Cortex of kidney (tissue), 1 donor: ENCODE measurements at places on chromosomes 13 and 19.

DNA sequence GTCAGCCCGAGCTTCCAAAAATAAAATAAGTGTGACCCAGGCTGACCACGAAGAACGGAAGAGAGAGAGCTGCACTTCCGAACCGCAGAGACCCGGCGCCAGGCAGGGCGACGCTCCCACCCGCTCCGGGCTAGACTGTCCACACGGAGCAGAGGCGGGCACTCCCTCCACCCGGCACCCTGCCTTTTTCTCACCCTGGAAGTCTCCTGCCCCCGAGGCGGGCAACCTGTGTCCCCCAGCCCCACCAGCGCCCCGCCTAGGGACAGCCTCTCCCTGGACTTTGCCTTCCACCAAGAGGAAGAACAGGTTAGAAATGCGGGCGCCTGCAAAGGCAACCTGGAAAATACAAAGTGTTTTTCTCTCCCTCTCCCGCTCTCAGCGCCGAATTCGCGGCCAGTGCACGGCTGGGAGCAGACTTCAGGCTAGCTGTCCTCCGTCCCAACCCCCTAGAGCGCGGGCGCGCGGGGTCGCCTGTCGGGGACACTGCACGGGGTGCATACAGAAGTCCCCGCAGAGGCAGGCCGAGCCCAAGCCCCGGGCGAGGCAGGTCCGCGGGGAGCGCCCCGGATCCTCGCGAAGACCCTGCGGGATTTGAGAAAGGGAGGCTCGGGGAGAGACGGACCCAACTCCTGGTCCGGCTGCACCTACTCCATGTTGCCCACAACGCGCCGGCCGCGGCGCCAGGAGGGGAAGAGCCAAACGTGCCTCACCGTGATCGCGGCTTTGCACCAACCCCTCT is 845 bp downstream of the SPRY2 start:
- no peak for DNase-seq

DNA sequence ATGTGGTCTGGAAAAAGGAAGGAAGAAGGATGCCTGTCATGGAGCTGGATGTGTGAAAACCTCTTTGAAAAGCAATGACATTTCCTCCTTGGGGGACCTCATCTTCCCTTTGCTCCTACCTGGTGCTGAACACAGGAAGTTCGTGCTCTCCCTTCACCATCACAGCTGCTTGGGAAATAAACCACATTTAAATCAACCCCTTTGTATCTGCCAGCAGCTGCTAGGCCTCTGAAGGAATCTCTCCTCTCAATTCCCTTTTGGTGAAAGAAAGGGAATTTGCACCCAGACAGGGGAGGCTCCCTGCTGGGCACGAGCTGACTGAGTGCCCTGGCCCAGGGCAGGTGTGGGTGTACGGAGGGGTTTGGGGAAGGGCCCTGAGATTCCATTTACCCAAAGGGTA is 437.7 kb downstream of the TSHZ3 start:
- no peak for DNase-seq

GRCh38 chr19:35509861-35510625 is 3.4 kb downstream of the DMKN start:
- no peak for DNase-seq

DNA sequence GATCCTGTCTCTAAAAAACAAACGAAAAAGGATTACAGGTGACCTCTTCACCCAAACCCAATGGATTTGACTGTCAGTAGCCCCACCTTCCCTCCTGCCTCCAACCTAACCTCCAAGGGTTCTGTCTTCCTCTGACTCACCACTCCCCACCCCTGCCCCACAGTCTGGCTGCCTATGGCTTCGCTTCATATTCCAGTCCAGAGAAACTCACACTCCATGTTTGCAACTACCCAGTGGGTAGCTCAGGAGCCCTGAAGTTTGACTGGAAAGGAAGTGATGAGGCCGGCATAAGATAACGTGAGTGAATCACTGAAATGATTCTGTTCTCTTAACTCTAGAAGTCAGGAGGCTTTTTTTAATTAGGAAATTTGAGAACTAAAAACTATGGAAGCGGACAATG is 303.9 kb downstream of the FOXO1 start:
- no peak for DNase-seq

GRCh38 chr13:39913339-39913738 is 257.9 kb downstream of the COG6 start:
- DNase-seq, result no peak

DNA sequence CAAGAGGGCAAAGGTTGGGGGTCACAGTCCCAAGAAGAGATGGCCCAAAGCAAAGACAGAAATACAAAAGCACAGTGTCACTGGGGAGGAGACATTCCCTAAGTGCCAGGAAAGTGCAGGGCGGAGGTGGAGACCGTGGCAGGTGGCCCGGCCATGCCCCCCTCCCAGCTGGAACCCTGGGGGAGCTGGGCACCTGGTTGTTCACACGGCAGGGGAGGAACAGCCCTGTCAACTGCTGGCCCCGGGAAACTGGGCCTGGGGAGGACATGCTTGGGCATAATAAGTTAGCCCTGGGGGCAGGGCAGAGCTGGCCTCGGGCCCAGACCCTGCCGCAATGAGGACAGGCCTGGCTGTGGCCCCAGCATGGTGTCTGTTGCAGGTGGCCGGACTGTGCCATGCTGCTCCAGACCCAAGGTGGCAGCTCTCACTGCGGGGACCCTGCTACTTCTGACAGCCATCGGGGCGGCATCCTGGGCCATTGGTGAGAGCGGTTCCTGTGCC is 7.4 kb downstream of the HPN start:
- no peak for DNase-seq

DNA sequence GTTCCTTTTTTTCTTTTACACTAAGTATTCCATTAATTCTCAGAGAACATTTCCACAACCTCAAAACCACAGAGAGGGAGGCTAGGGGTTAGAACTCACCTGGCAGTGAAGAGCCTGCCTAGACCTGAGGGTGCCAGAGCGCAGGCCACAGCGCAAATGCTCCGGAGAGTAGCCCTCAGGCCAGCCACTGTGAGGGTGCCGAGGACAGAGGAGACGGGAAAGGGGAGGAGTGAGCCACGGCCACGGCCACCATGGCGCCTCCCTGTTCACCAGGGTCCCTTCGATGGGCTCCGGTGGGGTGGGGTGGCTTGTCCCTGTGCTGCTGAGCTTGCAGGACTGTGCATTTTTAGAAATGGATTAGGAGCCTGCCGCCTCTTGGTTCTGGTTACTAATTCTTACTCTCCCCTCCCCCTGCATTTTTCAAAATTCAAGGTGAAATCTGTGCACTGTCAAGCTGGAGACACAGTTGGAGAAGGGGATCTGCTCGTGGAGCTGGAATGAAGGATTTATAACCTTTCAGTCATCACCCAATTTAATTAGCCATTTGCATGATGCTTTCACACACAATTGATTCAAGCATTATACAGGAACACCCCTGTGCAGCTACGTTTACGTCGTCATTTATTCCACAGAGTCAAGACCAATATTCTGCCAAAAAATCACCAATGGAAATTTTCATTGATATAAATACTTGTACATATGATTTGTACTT is 58.8 kb downstream of the GGACT start:
- no peak for DNase-seq

- DNase-seq, result no peak
These were observed 27.0 kb upstream of the GPR183 start for GRCh38 chr13:99334221-99334620.

GRCh38 chr19:1758231-1758577 is 4.9 kb downstream of the ONECUT3 start:
- DNase-seq, result no peak

GRCh38 chr13:97526556-97526955 is 92.6 kb downstream of the RAP2A start:
- DNase-seq, result no peak

DNA sequence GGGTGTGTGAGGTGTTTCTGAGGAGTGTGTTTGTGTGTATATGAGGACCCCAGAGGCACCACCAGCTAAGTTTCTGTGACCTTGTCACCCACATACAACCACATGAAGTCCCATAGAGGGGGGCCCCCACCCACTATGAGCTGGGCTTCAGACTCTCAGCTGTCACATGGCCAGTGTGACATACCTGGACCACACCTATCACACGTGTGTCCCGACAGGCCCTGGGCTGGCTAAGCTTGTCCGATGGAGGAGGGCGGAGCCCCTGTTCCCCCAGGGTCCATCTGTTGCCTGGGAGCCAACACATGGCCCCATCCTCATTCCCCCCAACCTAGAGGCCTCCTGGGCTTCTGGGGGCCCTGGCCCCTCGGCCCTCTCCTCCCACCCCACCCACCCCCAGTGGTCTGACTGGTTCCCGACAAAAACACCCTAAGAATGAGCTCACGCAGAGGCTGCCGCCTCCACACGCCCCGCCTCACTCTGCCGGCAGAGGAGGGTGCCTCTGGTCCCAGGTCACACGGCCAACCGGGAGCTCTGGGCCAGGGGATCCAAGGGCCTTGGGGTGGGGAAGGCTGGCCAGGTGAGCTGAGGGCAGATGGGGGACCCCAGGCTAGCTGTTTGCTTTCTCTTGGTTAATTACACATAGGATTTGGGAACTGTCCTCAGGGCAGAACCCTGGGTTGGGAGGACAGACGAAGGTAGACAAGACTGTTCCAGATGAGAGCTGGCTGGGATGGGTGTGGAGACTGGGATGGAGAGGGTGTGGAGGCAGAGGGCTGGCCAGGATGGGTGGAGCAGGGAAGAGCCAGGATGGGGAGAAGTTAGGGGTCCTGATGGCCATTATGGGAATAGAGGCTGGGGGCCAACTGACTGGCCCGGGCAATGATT is 4.3 kb downstream of the KLC3 start:
- DNase-seq, result no peak

DNA sequence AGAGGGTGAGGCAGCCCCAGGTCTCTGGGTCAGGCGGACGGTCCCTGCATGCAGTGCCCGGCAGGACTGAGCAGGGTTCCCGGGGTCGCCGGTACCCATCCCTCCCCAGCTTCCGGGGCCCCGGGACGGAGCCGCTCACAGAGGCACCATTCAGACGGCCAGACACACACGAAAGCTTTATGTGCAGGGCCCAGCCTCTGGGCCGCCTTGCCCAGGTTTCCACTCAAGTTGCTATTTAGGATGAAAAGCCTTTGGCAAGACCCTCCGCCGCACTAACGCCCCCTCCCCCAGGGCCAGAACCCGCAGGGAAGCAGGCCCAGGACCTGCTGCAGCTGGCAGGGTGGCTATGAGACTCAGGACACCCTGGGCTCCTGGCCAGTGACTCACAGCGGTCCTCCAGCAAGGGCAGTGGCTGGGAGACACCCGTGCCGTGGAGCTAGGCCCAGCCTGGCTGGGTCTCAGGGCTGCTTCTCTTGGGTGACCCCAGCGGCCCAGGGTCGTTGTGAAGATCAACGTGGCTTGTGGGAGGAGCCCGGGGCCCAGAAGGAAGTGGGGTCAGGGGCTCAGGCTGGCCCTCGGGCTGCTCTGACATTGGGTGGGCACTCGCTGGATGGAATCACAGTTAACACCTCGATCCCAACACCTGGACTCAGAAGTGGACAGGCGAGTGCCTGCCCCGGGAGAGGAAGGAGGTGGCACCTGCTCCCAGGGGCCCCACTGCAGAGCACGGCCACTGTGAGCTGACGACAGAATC is 4.8 kb downstream of the C19orf25 start:
- no peak for DNase-seq

DNA sequence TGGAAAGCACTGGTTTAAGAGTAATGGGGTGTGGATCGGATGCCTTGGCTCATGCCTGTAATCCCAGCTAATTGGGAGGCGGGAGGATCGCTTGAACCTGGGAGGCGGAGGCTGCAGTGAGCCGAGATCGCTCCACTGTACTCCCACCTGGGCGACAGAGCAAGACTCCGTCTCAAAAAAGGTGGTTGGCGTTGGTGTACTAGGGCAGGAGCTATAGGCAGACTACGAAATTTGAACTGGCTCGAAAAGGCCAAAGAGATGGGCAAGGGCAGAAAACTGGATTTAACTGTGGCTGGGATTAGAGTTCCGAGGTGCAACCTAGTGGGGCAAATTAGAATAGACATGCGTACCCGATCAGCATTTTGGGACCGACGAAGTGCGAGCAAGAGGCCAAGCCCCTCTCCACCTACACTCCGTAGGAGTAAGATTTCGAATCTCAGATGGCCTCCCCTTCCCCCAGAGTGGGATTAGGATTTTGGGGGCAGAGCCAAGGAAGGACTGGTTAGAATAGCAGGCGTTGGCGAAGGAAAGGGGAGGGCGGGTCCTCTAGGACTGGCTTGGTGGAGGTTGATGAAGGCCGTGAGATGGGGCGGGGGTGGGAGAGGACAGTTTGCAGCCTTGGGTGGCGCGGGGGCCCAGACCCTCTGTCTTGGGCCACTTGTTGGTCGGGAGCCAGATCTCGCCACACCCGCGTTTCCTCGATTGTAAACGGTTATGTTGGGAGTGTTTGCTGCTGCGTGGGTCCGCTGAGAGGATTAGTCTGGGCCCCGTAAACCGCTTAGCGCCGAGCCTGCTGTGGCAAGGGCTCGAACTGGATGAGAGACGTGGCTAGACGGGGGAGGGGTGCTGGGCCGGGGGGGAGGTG is 2.0 kb upstream of the INAFM1 start:
- no peak for DNase-seq

DNA sequence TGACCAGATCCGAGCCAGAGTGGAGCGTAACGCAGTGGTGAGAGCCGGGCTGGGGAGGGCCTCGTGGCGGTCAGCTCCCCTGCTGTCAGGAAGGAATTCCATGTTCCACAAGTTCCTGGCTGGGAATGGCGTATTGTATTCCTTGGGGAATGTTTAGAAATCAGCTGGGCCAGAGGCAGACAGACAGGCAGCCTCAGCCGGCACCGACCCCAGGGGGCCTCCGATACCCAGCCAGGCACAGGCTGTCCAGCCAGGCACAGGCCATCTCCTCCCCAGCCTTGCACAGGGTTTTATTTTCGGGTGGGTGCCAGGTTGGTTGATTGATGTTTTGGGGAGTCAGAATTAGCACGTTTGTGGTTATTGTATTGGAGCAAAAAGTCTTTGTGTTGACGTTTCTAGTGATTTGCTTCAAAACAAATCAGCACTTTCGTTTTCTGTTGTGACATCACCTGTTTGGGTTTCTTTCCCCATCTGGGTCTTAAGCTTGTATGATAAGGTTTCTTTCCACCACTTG is 126.6 kb upstream of the MCF2L start:
- DNase-seq, result no peak

DNA sequence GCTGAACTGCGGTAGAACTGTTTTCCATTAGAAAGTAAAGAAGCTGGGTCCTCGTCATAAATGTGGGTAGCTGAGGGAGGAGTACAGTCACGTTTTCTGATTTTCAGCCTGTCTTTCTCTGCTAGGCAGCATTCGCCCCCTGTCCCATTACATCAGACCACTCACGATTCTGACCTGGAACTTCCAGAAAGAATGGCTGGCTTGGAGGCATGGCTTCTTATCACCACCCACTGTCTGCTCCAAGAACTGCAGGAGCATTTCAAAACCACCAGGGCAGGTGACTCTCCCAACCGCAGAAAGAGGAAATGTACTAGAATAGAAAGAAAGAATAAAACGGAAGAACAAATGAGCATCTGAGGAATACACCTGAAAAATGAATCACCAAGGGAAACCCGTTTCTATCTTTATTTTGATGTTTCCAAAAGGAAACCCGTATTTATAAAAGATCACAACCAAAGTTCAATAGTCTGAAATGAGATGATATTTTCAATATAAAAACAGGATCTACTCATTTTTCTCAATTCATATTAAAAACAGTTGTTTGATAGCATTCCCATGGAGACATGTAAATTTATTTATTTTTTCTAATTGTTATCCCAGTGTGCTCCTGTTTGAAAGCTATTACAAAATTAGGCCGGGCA is 22.1 kb upstream of the POMP start:
- DNase-seq, result no peak

GRCh38 chr19:15424692-15425272 is 6.0 kb upstream of the AKAP8L start:
- no peak for DNase-seq
